ENCODE measurements at places on chromosomes 4 and X. TPM values are rescaled to one million over a fixed set of nuclear protein-coding genes. Genes with fewer than 3 reads are reported as not detected.

TXK gene
- total RNA-seq = 69.9 TPM

DNA sequence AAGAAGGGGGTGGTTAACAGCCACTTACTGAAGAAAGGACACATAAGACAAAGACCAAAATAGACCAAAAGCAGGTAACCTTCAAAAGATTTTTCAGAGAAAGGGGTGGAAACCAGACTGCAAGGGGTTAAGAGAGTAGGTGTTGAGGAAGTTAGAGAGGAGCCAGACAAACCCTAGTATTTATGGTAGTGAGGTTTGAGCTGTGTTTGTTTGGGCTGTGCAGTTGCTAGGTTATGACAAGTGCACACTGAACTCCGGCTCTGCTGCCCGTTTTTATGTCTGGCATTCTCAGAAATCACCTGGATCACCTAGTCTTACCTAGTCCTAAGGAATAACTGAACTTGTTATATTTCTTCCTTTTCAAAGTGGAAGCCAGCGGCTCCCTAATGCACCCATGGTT lies 22.9 kb upstream of the G3BP2 start:
- H3K27me3 ChIP-seq = no peaks in the 10 kb centered on the region
- no peaks in the 10 kb centered on the region for H3K36me3 ChIP-seq
- H3K4me3 ChIP-seq = no peak overlapping the region
- peak; percentile 66 for DNase-seq
- no peak overlapping the region for H3K27ac ChIP-seq

- no peak for DNase-seq
- H3K4me3 ChIP-seq = no peak overlapping the region
- H3K27me3 ChIP-seq = no peaks in the 10 kb centered on the region
- no peak overlapping the region for H3K27ac ChIP-seq
Observed at GRCh38 chr4:72467633-72468032, 101.4 kb downstream of the ADAMTS3 start.

NUDT10 gene
- not detected for total RNA-seq

DNA sequence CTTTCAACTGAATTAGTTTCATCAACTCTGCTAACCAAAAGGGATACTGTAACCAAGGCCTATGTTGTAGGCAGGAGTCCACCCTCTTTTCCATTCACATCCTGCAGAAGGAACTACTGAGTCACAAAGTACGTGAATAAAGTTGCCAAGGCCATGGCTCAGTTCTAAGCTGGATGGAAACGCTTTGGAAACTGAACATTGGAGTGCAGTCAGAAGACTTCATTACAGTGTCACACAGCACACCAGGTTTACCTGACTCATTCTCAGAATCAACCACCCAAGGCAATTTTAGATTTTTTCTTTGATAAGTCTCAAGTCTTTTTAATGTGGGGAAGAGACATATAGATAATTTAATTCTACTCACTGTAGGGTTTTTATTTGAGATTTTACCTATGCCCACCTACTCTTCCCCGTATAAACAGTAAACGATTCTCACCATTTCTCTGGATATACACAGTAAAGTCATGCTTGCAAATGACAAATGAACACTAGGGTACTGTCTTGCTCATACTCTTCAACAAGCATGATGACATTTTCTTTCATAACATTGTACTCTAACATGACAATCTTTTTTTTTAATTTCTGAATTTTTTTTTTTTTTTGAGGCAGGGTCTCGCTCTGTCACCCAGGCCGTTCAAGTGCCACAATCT lies 58.9 kb upstream of the RBM47 start:
- no peak for DNase-seq
- no peak overlapping the region for H3K27ac ChIP-seq
- no peaks in the 10 kb centered on the region for H3K27me3 ChIP-seq
- no peak overlapping the region for H3K4me3 ChIP-seq
- H3K4me1 ChIP-seq = no peaks in the 10 kb centered on the region

- no peak for DNase-seq
- H3K27ac ChIP-seq = no peak overlapping the region
- H3K36me3 ChIP-seq = no peaks in the 10 kb centered on the region
- no peak overlapping the region for H3K4me3 ChIP-seq
- H3K27me3 ChIP-seq = no peaks in the 10 kb centered on the region
- H3K4me1 ChIP-seq = no peaks in the 10 kb centered on the region
Observed at GRCh38 chr4:182575225-182575624, 332.0 kb downstream of the TENM3 start.

- H3K4me3 ChIP-seq = no peak overlapping the region
- no peak for DNase-seq
Observed at GRCh38 chr4:177131736-177132135, 177.9 kb upstream of the NEIL3 start.

- H3K27ac ChIP-seq = no peak overlapping the region
- H3K36me3 ChIP-seq = no peaks in the 10 kb centered on the region
- H3K27me3 ChIP-seq = no peaks in the 10 kb centered on the region
- DNase-seq = no peak
- H3K4me3 ChIP-seq = no peak overlapping the region
Observed at GRCh38 chr4:104413487-104413886, 81.2 kb downstream of the CXXC4 start.

NAP1L5 gene
- total RNA-seq = 17.9 TPM

DNA sequence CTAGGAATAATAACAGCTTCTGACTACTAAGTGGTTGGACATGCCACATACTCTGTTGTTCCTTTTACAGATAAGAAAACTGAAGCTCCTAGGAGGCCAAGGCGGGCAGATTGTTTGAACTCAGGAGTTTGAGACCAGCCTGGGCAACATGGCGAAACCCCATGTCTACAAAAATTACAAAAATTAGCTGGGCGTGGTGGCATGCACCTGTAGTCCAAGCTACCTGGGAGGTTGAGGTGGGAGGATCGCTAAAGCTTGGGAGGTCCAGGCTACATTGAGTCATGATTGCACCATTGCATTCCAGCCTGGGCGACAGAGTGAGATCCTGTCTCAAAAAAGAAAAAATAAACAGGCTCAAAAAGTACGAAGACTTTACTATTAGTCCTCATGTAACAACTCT lies 30.6 kb upstream of the PHF8 start:
- no peaks in the 10 kb centered on the region for H3K27me3 ChIP-seq
- no peak for DNase-seq
- H3K4me3 ChIP-seq = no peak overlapping the region
- H3K27ac ChIP-seq = no peak overlapping the region
- H3K4me1 ChIP-seq = no peaks in the 10 kb centered on the region

GRCh38 chr4:104494822-104495559 lies at the start of gene CXXC4:
TSS of gene CXXC4 (minus strand) at chr4:104494894. CDS start at chr4:104491802, 3,092 bp downstream.
- no peaks in the 10 kb centered on the region for H3K36me3 ChIP-seq
- no peak for DNase-seq

MOSPD2 gene
- total RNA-seq = 6.4 TPM

- no peak for DNase-seq
- H3K4me1 ChIP-seq = no peaks in the 10 kb centered on the region
- H3K4me3 ChIP-seq = no peak overlapping the region
- no peaks in the 10 kb centered on the region for H3K36me3 ChIP-seq
- no peak overlapping the region for H3K27ac ChIP-seq
- H3K27me3 ChIP-seq = no peaks in the 10 kb centered on the region
Observed at GRCh38 chr4:27381815-27382214, 521.2 kb downstream of the STIM2 start.

GRCh38 chr4:7031558-7032449 lies 11.4 kb upstream of the TADA2B start:
- H3K4me3 ChIP-seq = no peak overlapping the region
- H3K4me1 ChIP-seq = no peaks in the 10 kb centered on the region
- no peaks in the 10 kb centered on the region for H3K27me3 ChIP-seq
- peaks cover 50% of the 10 kb centered on the region for H3K36me3 ChIP-seq
- DNase-seq = no peak
- H3K27ac ChIP-seq = no peak overlapping the region

GRCh38 chrX:104325213-104325585 lies 70.5 kb upstream of the ESX1 start:
- no peak for DNase-seq
- H3K4me1 ChIP-seq = no peaks in the 10 kb centered on the region
- H3K27ac ChIP-seq = no peak overlapping the region

DNA sequence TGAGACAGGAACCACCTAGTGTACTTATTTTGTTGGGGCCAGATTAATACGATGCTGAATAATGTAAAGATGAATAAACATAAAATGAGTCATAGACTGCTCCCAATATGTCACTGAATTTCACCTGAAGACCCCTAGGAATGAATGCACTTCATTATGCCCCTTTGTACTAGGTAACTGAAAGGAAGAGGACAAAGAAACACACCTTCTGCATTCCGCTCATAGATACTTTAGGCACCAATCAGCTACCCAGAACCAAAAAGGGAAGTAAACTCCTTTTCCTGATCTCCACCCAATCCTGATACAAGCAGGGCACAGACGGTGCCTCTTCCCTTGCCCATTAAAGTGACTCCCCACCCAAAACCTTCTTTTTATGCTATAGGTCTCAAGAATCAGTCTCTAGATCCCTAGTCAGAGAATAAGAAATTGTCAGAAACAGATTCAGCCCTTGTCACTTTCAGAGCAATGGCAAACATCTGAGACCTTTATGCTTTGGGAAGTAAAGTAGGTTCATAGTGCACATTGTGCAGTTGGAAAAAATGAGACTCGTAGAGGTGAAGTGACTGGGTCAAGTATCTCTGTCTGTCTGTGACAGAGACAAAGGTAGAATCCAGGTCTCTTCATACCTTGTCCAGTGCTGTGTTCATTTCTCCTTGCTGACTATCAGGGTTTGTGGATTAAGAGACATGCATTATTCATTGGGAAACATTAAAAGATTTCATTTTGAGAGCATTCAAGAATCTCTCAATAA lies 2.3 kb downstream of the GPR174 start:
- peaks cover 20% of the 10 kb centered on the region for H3K4me1 ChIP-seq
- no peaks in the 10 kb centered on the region for H3K36me3 ChIP-seq
- H3K27ac ChIP-seq = peak overlapping the region; percentile 77
- H3K27me3 ChIP-seq = no peaks in the 10 kb centered on the region
- DNase-seq = peak; percentile 42
- H3K4me3 ChIP-seq = peak overlapping the region; percentile 80

DNA sequence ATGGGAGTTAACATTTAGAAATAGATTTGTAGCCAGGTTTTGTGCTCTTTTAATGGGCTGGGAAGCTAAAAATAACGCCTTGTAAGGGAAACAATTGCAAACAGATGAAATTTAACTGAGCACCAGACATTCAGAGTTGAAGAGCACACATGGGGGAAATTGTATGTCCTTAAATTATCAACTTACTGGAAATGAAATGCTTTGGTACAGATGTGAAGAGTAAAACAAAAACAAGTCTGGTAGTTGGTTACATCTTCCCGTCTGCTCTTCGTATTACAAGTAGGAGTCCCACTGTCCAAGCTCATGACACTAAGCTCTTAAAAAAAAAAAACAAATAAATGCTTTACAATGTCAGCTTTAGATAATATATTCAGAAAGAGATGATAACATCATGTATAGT lies 59.5 kb upstream of the RPA4 start:
- no peak for DNase-seq
- no peak overlapping the region for H3K27ac ChIP-seq
- H3K36me3 ChIP-seq = no peaks in the 10 kb centered on the region
- no peak overlapping the region for H3K4me3 ChIP-seq
- H3K4me1 ChIP-seq = no peaks in the 10 kb centered on the region

- no peak for DNase-seq
- H3K4me1 ChIP-seq = no peaks in the 10 kb centered on the region
- no peak overlapping the region for H3K4me3 ChIP-seq
- H3K27ac ChIP-seq = no peak overlapping the region
- H3K36me3 ChIP-seq = no peaks in the 10 kb centered on the region
Observed at GRCh38 chr4:151532001-151532708, 123.2 kb downstream of the FHIP1A start.

- no peaks in the 10 kb centered on the region for H3K27me3 ChIP-seq
- H3K36me3 ChIP-seq = no peaks in the 10 kb centered on the region
- H3K4me3 ChIP-seq = peak overlapping the region; percentile 61
- peaks cover 12% of the 10 kb centered on the region for H3K4me1 ChIP-seq
- DNase-seq = peak; percentile 36
Observed at GRCh38 chrX:150897421-150898320, 797 bp downstream of the CD99L2 start.

DNA sequence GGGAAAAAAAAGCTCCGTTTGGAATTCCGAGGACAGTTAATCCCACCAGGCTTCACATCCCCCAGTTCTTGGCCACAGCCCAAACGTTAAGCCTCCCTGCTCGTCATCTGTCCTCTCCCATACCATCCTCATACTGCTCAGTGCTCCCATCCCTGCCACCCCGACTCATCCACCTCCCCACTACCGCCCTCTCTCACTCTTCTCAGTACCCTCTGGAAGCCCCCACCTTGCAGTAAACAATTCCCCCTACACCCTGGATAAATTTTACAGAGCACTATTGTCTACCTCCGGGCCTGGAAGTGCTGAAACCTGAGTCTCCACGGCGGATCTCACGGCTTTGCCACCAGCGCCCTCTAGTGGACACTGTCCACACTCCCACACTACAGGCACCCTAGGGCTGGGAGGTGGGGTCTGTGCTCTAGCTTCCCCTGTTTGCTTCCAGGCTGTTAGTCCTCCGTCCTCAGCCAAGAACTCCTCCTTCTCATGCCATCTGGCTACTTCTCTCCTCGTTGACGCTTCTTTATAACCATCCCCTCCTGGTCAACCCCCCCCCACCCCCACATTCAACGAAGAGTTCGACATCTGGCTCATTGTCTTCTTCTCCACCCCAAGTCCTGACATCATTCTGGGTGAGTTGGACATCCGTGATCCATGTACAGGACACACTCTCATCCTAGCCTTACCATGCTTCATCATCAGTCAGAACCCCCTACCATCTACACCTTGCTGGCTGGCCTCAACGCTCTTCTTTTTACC lies 54.5 kb downstream of the RTL9 start:
- H3K27me3 ChIP-seq = no peaks in the 10 kb centered on the region
- DNase-seq = peak; percentile 60
- no peak overlapping the region for H3K4me3 ChIP-seq
- H3K36me3 ChIP-seq = no peaks in the 10 kb centered on the region
- H3K27ac ChIP-seq = no peak overlapping the region

DNA sequence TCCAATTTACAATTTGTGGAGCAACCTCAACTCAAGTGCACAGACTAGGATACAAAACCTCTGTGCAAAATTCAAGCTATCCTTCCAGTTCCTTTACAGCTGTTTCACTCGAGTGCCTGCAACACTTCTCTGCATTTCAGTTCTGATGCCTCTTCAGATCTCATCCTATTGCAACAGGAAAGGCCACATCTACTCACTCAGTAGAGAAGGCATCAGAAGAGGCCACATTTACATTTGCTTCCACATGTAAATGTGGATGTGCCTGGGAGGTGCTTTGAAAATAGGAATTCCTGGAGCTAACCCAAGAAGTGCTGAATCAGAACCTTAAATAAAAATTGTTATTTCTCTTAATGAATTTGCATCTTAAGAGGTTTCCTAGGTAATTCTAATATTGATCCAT lies 45.8 kb upstream of the SERTM2 start:
- DNase-seq = no peak
- no peaks in the 10 kb centered on the region for H3K4me1 ChIP-seq
- H3K36me3 ChIP-seq = no peaks in the 10 kb centered on the region

- H3K27me3 ChIP-seq = no peaks in the 10 kb centered on the region
- peaks cover 13% of the 10 kb centered on the region for H3K36me3 ChIP-seq
- no peaks in the 10 kb centered on the region for H3K4me1 ChIP-seq
- H3K4me3 ChIP-seq = no peak overlapping the region
- DNase-seq = no peak
Observed at GRCh38 chr4:1376841-1377605, 29.2 kb downstream of the NKX1-1 start.

- H3K36me3 ChIP-seq = no peaks in the 10 kb centered on the region
- H3K27me3 ChIP-seq = no peaks in the 10 kb centered on the region
Observed at GRCh38 chrX:110316351-110317060, 1.4 kb downstream of the AMMECR1 start.

ADH1A gene
- total RNA-seq = not detected

UGT2A1 gene
- total RNA-seq = 0.22 TPM

GRCh38 chrX:66677430-66677829 lies 38.6 kb upstream of the EDA2R start:
- H3K36me3 ChIP-seq = no peaks in the 10 kb centered on the region
- H3K27me3 ChIP-seq = no peaks in the 10 kb centered on the region
- H3K4me1 ChIP-seq = no peaks in the 10 kb centered on the region
- H3K4me3 ChIP-seq = no peak overlapping the region
- no peak for DNase-seq

Data from CD4-positive, alpha-beta T cell (primary cell).